ENCODE measurements at places on chromosomes 1 and 21.
A peak's percentile ranks its signal among the peaks of the same experiment; 100 is the strongest.

GRCh38 chr21:44532712-44533111, 7.3 kb downstream of the KRTAP10-1 start:
- DNase-seq, result no peak

DNA sequence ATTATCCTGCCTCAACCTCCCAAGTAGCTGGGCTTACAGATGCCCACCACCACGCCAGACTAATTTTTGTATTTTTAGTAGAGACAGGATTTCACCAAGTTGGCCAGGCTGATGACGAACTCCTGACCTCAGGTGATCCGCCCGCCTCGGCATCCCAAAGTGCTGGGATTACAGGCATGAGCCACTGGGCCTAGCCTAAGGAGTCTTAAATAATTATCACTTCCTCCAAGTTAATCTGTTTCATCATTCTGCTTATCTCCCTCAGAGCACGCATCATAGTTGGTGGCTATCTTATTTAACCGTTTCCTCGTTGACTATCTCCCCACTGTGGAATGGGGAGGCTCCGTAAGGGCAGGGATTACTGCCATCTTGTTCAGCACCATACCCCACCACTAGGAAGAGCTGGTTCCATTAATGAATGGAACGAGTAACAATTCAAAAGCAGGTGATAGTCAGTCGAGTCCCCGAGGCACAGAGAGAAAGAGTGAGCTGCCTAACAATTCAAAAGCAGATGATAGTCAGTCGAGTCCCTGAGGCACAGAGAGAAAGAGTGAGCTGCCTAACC, 52.7 kb downstream of the GLUL start:
- DNase-seq, result no peak

GRCh38 chr1:116737020-116737854, 17.0 kb upstream of the CD2 start:
- peak; percentile 63 for DNase-seq

DNA sequence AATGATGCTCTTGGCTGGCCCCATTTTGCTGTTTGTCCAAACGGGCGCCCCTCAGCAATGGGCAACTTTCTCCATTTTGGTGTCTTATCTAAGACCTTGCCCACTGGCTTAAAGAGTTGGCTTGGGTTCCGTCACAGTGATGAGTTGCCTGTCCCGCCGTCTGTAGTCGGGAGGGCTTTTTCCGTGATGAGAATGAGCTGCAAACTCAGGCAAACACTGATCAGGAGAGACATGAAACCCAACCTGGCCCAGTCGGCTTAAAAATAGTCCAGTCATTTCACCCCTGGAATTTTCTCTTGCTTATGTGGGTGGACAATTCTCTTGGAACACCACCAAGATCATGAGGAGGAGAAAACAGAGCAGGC, 79.3 kb downstream of the ST6GALNAC3 start:
- DNase-seq, result no peak

GRCh38 chr1:167273027-167273800, 52.5 kb downstream of the POU2F1 start:
- DNase-seq, result no peak

GRCh38 chr1:52264530-52265115, 101.4 kb downstream of the CC2D1B start:
- DNase-seq, result peak; percentile 9

GRCh38 chr21:34722684-34723300, 54.0 kb downstream of the CLIC6 start:
- DNase-seq, result no peak

- no peak for DNase-seq
These were observed 50.2 kb downstream of the C21orf91 start for GRCh38 chr21:17768840-17769446.

DNA sequence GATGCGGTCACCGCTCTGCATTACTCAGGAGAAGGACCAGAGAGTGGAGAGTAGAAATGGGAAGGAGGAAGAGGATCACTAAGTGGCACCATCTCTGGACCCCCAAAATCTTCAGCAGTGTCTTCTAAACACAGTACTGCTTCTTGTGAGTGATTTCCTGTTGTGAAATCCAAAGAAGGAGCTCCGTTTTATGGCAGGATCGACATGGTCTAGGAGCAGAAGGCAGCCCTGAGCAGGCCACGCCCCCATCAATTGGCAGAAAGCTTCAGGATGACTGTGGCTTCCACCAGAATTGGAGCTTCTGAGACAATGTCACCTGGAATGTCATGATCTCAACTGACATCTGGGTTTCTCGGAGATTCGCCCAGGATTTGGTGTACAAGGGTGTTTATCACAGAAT, 171.5 kb downstream of the ADSS2 start:
- no peak for DNase-seq

DNA sequence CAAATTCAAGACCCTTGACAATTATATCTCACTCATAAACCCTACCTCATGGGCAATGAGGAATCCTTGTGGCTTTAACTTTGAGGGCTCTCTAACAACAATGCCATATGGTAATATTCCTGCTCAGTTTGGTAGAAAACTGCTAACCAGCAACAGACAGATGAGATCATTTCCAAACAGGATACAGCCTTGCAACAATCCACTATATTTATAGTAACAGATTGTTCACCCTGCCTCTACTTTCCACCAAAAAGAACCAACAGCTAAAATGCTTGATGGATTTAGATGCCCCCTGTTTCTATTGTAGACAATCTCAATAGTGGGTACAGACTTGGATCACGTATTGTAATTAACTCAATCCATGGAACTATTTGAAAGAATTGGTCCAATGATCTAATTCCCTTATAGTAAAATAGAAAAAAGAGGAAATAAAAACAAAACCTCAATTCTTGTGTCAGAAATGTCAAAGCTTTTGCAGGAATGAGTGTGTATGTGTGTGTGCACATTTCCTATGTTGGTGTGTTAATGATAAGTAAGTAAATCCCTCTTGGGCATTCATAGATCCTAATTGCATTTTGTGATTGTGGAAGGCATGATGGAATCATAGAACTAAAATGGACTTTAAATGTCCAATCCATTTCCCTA, 100.0 kb upstream of the EDEM3 start:
- DNase-seq, result peak; percentile 68

DNA sequence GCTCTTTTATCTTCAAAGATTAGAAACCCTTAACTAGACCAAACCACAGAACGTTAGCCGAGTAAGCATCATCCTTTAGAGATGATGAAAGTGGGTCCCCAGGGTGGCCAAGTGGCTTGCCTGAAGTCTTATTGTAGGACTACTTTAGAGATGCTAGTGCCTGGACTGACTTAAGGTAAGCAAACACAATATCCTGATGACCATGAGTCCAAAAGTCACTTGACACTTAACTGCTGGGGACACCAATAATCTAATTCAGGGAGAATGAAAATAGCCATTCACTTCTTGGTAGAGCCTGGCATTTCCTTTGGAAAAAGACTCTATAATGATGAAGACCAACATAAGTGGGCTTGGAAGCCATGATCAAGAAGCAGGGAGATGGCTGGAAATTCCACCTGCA, 225.3 kb upstream of the IRF2BP2 start:
- DNase-seq, result no peak

DNA sequence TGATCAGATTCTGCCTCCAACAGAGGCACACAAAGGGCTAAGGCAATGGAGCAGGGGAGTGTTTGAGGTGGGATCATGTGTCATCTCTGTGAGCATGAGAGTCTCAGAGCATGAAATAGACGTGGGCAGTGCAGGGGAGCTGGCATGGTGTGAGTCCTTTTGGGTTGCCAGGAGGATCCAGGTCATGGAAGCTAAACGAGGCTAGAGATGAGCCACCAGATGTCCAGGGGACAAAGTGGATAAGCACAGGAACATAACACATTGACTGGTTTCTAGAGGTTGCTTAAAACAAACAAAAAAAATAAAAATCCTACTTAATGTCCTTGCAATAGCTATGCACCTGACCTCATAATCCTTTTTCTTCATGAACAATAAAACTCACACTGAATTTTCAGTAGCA, 254.8 kb upstream of the GREM2 start:
- no peak for DNase-seq

- DNase-seq, result no peak
These were observed 7.1 kb downstream of the ARHGEF19 start for GRCh38 chr1:16205334-16205671.

GRCh38 chr1:43975249-43975961, 645 bp downstream of the ATP6V0B start:
- peak; percentile 88 for DNase-seq

DNA sequence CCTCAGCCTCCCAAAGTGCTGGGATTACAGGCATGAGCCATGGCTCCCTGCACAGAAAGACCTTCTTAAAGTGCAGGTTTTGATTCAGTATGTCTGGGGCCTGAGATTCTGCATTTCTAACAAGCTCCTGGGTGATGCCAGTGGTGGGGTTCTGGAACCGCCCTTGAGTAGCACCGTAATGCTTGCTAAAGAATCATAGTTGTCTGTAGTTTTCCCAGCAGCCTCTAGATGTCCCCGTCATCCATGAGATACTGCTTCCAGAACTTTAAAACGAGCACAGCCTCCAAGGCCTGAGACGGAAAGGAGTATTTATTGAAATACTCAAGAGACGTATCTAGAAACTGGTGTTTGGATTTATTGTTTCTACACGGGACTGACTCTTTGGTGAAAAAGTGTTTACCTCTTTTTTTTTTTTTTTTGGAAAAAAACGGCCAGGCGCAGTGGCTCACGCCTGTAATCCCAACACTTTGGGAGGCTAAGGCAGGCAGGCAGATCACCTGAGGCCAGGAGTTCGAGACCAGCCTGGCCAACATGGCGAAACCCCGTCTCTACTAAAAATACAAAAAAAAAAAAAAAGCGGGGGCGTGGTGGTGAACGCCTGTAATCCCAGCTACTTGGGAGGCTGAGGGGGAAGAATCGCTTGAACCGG, 2.6 kb upstream of the TOR3A start:
- peak; percentile 83 for DNase-seq

DNA sequence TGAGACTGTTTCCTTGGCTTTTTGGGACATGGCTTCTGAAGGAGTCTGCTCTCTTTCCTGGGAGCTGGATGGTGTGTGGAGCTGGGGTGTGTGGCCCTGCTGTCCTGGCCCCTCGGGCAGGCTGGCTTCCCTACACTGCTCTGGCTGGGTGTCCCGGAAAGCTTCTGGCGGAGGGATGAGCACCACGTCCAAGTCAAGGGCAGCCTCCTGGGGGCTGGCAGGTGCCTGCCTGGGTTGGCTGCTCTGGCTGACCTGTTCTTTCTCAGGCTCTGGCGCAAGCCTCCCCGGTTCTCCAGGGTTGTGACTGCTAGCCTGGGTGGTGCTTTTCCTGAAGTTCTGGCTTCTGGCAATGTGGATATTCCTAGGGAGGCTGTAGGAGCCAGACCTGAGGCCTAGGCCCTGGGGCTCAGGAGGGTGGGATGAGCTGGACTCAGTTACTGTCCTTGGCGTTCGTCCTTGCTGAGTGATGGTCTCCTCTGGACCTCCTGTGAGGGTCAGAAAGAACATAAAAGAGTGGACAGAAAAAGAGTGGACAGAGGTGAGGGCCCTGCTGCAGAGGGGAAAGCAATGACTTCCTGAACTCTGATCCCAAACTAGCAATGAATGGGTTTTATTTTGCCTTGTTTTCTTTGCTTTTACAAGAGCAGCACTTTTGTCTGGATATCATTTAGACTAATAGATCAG, 9.4 kb downstream of the C1orf116 start:
- no peak for DNase-seq

DNA sequence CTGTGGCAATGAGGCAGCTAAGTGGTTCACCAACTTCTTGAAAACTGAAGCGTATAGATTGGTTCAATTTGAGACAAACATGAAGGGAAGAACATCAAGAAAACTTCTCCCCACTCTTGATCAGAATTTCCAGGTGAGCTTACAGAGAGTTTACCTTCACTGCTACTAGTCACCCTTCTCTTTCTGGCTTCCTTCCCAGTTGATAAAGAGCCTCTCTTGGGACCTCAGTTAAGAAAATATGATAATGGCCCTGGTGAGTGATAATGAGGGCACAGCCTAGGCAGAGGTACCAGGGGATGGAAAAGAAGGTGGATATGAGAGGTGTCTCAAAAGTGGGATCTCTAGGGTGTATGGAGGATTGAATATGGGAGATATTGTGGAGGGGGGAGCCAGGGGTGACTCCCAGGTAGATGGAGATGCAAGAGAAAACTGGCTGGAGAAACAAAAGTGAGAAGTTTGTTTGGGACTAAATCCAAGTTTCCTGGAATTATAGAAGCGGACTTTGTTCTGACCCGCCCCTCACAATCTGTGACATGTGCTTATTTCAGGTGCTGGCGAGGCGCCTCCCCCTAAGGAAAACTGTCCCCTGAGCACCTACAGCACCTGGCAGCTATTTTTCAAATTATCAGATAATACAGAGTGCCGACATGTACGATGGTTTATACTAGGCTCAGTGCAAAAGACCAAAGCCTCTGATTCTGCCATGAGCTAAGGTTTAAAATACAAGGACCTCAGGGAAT, 13.7 kb downstream of the MTARC2 start:
- no peak for DNase-seq

- DNase-seq, result no peak
These were observed 2.5 kb upstream of the ST3GAL3 start for GRCh38 chr1:43704838-43705237.

- no peak for DNase-seq
These were observed 274.9 kb downstream of the RRAGC start for GRCh38 chr1:38584448-38585355.

DNA sequence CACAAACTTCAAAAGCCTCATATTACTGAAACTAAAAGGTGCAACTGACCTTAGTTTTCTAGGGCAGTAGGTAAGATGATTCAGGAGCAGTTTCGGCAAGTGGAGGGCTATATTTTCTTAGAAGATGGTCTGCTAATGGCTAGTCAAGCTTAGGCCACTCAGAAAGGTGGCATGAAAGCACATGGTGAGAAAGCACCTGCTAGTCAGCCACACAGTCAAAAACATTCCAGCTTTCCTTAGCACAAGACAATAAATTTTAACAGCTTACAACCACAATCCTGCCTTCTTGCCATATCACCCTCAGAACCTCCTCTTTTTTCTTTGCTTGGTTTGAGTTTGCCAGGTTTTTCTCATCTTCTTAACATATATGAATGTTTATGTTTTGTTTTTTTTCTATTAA, 81.1 kb upstream of the SLFNL1 start:
- DNase-seq, result no peak

GRCh38 chr1:78240191-78240590, 194.4 kb downstream of the GIPC2 start:
- no peak for DNase-seq

DNA sequence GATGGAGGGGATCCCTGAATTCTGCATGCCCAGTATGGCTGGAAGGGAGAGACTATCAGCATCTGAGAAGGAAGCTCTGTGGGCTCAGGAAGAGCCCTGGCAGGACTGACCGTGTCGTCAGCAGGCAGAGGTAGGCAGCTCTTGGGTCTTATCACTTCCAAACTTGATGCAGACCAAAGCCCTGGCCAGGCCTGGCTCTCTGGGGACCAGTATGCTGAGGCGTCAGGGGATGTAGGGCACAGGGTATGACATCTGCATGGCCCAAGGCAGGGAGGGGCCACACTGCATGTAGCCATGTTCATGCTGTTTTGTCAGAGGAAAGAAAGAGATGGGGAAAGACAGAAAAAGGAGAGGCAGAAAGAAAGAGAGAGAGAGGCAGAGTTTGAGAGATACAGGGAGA, 6.3 kb downstream of the FGR start:
- no peak for DNase-seq

- no peak for DNase-seq
These were observed 131.9 kb downstream of the VAV3 start for GRCh38 chr1:107833061-107833460.
